ENCODE measurements at places on chromosomes 12 and 14.

DNA sequence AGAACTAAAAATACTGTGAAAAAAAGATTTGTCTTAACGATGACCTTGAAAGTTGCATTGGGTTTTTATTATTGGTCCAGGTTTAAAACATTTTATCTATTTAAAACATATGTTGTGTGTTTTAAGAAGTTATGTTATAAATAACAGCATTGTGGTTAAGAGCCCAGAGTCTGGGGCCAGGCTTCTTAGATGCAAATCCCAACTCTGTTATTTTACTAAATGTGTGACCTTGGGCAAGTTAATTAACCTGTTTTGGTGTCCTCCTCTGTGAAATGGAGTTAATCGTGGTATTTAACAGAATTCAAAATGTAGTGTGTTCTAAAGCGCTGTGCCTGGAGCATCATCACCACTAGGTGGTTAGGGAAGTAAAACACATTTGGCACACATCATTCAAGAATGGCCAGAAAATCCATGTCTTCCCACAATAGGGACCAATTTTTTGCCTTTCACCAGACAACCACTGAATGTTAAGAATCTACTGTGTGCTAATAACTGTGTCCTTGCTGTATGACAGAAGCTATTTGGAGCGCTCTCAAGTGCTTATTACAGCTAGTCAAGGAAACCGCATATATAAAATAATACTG, 133.3 kb downstream of the MON2 start:
- DNase-seq: peak; percentile 10

DNA sequence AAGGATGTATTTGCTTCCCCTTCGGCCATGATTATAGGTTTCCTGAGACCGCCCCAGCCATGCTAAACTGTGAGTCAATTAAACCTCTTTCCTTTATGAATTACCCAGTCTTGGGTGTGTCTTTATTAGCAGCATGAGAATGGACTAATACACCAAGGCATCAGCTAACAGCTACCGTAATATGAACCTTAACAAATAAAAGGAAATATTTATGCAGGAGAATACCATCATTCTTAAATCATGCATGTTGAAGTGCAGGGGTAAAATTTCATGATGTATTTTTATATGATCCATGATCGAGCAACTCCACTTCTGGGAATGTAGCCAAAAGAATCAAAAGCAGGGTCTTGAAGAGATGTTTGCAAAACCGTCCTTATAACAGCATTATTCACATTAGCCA, 379.0 kb downstream of the NPAS3 start:
- no peak for DNase-seq

DNA sequence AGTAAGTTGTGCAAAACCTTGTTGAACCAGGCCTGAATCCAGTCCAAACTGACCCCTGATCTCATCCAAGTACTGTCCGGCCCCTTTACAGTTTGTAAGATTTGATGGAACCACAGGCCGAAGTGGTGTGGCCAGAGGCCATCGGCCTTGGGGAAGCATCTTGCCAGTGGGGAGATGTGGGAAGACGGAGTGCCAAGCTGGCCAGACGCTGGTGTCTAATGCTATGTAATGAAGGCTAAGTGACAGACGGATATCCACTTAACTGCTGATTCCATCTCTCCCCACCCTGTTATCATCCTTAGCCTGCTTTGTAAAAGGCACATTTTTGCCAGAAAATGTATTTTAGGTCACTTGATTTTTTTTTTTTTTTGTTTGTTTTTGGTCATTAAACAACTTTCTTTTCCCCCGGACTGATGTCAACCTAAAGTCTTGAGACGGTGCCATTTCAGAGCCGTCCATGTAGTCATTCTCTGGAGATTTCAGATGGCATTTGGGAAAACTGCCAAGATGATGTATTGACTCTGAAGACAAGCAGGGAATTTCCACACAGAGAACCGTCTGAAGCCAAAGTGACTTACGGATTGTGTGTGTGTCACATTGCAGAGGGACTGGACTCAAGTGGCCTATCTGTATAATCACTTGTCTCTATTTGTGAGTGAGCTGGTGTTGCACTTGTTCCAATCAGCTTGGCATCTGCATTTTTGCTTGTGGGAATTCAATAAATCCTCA, 86.5 kb upstream of the MANSC4 start:
- DNase-seq: no peak

DNA sequence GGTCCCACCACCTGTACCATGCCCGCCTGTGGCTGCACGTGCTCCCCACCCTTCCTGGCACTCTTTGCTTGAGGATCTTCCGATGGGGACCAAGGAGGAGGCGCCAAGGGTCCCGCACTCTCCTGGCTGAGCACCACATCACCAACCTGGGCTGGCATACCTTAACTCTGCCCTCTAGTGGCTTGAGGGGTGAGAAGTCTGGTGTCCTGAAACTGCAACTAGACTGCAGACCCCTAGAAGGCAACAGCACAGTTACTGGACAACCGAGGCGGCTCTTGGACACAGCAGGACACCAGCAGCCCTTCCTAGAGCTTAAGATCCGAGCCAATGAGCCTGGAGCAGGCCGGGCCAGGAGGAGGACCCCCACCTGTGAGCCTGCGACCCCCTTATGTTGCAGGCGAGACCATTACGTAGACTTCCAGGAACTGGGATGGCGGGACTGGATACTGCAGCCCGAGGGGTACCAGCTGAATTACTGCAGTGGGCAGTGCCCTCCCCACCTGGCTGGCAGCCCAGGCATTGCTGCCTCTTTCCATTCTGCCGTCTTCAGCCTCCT, 1.1 kb downstream of the INHBE start:
- DNase-seq: no peak

Data from NCI-H2227 treated with DMSO at 0.1 percent for 48 hours (cell line).